ENCODE measurements at places on chromosomes 1 and 21.

DNA sequence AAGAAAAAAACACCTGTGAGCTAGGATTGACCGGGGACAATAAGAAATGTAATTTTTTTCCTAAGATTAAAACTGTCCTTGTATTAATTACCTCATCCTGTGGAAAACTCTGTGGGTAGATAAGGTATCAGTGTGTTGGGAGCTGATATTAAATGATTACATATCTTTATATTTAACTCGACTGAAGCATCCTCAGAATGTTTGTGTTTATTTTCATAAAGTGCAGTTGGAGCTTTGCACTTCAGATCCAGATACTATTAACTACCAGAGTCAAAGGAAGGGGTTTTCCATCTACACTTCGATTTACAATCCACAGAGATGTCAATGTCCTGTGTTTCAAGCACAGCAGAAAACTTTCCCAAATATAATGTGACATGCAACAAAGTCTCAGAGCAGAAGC is 164.5 kb downstream of the NR5A2 start:
- DNase-seq, result no peak

- DNase-seq, result no peak
Measured at GRCh38 chr1:172108161-172108893, 267.0 kb downstream of the DNM3 start.

DNA sequence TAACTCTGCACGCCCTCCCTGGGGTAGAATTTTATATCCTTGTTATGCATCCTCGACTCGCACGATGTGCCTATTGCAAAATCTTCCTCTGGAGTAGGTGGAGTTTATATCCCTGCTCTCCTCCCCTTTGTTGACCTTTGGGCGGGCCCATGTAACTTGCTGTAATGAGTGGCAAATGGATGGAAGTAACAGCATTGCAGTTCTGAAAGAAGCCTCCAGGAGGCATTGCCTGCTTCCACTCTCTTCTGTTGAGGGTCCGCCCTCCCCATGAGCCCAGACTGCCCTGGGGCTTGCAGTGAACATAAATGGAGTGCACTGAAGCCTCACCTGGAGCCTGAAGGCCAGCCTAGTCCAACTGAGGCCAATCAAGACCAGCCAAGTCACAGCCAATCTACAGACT is 62.2 kb upstream of the GRIK3 start:
- no peak for DNase-seq

DNA sequence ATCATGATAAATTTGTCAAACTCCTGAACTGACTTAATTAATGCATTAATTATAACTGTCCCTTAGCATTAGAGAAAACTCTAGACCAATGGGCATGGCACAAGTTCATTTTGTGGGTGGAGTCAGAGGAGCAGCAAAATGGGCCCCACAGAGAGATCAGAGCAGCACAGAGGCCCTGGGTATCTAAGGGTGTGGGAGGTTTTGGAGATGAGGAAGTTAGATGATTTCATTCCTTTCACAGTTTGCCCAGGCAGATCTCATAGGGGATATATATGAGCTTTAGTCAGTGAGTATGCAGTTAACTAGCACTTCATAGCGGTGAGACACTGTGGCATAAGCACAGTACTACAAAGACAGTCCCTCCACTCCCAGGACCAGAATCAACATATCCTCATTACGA is 117.3 kb downstream of the MAB21L3 start:
- no peak for DNase-seq

DNA sequence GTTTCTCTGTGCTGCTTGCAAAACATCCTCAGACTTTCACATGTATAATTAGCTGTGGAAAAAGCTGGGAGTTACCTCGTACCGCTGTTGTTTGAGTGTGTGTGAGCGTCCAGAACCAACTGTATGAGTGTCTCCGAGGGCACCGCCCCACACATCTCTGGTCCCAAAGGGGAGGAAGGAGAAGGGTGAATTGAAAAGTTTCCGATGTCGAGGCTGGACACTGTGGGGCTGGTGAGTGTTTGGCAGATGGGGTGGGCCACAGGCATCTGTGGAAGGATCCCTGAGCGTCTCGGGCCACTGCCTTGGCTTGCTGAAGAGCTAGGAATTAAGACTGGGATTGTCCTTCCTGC is 1.2 kb downstream of the ATP2B4 start:
- DNase-seq, result no peak

DNA sequence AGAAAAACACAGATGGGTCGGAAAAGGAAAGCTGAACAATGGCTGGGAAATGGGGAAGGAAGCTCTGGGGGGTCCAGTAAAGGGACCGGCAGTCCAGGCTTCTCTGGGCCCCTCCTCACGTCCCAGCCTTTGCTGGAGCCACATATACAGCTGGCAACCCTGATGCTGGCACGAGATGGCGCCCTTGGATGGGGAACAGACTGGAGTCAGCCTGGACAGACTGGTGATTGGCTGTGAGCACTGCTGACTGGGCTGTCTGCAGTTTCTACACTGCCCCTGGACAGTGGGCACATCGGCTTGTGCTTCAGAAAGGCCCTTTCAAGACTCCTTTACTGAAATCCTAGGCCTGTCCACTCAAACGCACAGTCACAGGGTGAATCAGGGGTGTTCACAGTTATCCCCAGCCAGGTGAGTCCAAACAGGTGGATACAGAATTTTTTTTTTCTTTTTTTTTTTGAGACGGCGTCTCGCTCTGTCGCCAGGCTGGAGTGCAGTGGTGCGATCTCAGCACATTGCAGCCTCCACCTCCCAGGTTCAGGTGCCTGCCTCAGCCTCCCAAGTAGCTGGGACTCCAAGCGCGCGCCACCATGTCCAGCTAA is 31.1 kb upstream of the ZBTB40 start:
- peak; percentile 76 for DNase-seq

GRCh38 chr1:182617734-182618351 is 13.7 kb upstream of the RGS16 start:
- no peak for DNase-seq

GRCh38 chr21:40847951-40848350 is 993 bp upstream of the DSCAM start:
- no peak for DNase-seq

GRCh38 chr1:45327644-45328515 is 1.2 kb downstream of the HPDL start:
- no peak for DNase-seq

DNA sequence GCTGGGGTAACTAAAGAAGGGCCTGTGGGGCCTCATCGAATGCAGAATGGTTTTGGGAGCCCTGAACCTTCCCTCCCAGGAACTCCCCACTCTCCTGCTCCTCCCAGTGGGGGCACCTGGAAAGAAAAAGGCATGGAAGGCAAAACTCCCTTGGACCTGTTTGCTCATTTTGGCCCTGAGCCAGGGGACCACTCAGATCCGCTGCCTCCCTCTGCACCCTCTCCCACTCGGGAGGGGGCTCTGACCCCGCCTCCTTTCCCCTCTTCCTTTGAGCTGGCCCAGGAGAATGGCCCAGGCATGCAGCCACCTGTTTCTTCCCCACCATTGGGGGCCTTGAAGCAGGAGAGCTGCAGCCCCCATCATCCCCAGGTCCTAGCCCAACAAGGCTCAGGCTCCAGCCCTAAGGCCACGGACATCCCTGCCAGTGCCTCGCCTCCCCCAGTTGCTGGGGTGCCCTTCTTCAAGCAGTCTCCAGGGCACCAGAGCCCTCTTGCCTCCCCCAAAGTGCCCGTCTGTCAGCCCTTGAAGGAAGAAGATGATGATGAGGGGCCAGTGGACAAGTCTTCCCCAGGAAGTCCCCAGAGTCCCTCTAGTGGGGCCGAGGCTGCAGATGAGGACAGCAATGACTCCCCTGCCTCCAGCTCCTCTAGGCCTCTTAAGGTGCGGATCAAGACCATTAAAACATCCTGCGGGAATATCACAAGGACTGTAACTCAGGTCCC is 4.7 kb downstream of the ZNF687 start:
- no peak for DNase-seq

GRCh38 chr1:77542813-77543420 is 139.5 kb downstream of the ZZZ3 start:
- no peak for DNase-seq

GRCh38 chr1:220298470-220299205 is 26.4 kb upstream of the RAB3GAP2 start:
- DNase-seq, result no peak

DNA sequence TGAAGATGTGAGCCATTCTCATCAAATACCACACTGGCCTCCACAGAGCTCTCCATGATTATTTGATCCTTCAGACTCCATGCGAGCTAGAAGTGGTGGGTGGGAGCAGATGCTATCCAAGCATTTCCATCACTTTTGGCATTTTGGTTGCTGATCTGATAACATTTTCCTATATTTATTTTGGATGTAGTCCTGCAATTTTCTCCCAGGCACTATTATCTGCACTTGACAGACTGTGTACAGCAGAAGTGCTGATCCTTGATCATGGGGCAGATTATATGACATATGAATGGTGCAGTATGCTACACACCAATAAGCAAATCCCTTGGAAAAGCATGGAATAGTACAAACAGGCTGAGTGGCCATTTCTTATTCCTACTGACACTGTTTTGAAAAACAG is 167.6 kb upstream of the LRRC7 start:
- DNase-seq, result no peak

- no peak for DNase-seq
Measured at GRCh38 chr21:35682904-35683549, 377.3 kb downstream of the SETD4 start.

GRCh38 chr1:111747282-111747734 is 8.1 kb upstream of the INKA2 start:
- no peak for DNase-seq

- DNase-seq, result no peak
Measured at GRCh38 chr1:14591600-14591999, 6.9 kb upstream of the KAZN start.

Measured in hippocampal formation (tissue), 2 donors.